ENCODE measurements at places on chromosomes 7 and 10.

DNA sequence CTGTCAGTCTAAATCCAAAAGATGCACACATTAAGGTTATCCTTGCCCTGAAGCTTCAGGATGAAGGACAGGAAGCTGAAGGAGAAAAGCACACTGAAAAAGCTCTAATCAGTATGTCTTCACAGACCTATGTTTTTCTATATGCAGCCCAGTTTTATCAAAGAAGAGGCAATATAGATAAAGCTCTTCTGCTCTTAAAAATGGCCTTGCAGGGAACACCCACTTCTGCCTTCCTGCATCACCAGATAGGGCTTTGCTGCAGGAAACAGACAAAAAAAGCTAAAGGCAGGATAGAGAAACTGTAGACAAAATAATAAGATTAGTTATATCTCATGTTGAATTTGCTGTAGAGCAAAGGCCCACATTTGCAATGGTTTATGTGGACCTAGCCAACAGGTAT, 14.9 kb upstream of the IFIT1B start:
- no peak for DNase-seq

DNA sequence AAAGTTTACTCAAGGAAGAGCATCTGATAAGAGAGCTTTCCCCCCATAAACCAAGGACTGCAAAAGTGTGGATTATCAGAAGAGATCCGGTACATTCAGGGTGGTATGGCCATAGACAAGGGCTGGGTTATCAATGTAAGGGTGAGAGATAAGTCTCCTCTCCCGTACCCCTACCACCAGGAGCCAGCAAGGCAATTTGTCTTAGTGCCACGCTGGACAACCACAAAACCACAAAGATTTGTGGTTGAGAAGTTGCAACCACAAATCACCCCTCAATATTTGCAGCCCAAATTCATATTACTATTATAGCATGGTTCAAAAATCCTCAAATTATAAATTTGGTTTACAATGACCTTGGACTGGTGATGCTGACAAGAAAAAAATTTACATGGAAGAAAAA, 2.3 kb upstream of the ZSCAN25 start:
- DNase-seq = no peak

DNA sequence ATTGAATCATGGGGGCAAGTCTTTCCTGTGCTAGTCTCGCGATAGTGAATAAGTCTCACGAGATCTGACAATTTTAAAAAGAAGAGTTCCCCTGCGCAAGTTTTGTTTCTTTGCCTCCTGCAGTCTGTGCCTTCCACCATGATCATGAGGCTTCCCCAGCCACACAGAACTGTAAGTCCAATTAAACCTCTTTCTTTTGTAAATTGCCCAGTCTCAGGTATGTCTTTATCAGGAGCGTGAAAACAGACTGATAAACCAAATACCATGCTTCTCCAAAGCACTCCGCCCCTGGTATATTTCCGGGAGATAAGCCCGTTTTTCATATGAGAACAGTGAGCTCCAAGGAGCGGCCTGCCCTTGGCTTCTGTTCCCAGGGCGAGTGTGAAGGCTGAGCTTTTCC, 118.9 kb downstream of the EVX1 start:
- no peak for DNase-seq

GRCh38 chr7:125316466-125316865, 386.8 kb upstream of the POT1 start:
- no peak for DNase-seq

DNA sequence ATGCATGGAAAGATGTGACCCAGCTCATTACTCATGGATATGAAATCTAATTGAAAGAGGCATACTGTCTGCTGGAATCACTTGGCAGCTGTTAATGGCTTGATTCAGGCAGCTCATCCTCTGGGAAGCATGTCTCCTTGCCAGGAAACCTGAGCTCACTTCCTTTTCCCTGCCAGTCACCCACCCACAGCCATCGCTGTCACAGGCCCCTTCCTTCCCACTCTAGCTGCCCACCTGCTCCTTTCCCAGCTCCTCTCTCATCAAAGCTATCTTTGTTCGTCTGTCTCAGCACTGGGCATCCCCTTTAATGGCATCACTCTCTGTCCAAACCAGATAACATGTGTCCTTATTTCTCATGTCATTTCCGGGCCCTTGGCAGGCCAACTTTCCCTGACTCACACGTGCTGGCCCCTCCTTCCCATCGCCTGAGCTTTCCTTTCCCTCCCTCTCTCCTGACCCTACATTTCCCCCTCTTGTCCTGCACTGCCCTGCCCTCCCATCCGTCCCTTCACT, 721.9 kb downstream of the TNS3 start:
- no peak for DNase-seq

- no peak for DNase-seq
Measured at GRCh38 chr7:117951691-117952280, 78.5 kb upstream of the CTTNBP2 start.

DNA sequence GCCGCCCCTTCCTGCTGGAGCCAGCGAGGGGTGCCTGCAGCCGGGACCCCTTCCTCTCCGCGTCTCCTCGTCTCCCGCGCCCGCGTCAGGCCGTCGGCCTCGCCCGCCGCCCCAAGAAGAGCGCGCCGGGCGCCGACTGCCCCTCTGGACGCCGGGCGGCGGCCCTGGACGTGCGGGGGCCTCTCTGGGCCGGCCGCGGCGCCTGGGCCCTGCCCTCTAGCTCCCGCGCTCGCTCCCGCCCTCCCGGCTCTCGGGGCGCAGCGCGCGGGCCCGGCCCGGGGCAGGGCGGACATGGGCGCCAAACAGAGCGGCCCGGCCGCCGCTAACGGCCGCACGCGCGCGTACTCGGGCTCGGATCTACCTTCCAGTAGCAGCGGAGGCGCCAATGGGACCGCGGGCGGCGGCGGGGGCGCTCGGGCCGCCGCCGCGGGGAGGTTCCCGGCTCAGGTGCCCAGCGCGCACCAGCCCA, 704 bp downstream of the ZNRF2 start:
- no peak for DNase-seq

GRCh38 chr7:129258649-129259389, 34.0 kb downstream of the AHCYL2 start:
- no peak for DNase-seq

Measured in bone marrow (tissue), 2 donors.